ENCODE measurements at places on chromosomes 4 and X.

GRCh38 chr4:136922066-136922465 is 610.2 kb downstream of the PCDH18 start:
- no peak for DNase-seq

DNA sequence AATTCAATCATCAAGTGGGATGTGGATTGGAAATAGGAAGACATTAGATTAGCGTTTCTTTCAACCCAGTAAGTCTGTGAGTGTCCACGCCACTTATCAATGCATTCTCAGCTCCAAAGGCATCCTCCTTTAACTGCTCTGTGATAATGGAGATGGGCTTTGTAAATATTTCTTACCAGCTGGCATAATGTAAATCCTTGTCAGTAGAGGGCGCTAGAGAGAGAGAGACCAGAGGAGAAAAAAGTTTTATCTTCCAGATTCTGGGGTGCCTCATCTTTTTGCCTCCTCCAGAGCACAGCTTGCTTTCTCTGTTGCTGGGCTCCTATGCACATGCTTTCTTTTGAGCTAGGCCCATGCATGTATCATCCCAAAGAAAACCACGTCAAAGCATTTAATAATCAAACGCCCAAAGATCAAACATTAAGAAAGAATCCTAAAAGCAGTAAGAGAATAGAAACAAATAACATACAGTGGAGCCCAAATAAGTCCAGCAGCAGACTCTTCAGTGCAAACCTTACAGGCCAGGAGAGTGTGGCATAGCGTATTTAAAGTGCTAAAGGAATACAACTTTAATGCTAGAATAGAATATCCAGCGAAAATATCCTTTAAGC is 9.6 kb upstream of the MTMR1 start:
- no peak for DNase-seq

GRCh38 chr4:13918991-13919441 is 291.5 kb upstream of the BOD1L1 start:
- no peak for DNase-seq

- DNase-seq = no peak
These were observed 734.1 kb upstream of the TENM3 start for GRCh38 chr4:181509073-181509472.

GRCh38 chr4:8316251-8316771 is 46.8 kb downstream of the HTRA3 start:
- DNase-seq = no peak

DNA sequence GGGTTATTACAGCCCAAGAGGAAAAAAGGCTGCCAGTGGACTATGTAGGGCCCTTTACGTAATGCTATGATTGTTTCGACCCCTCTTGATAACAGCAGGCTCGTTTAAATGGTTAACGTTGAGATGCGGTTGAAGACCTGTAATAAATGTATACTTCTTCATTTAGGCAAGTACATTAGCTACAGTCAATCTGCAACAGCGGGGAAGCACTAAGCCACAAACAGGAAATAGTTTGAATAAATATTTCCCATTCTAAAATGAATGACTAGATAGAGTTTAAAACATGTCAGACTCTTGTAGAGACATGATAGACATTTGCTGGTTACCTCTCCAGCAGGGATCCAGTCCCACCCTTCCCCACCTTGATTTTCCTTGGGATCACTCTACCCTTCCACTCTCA is 38.1 kb upstream of the STIM2 start:
- DNase-seq = no peak

DNA sequence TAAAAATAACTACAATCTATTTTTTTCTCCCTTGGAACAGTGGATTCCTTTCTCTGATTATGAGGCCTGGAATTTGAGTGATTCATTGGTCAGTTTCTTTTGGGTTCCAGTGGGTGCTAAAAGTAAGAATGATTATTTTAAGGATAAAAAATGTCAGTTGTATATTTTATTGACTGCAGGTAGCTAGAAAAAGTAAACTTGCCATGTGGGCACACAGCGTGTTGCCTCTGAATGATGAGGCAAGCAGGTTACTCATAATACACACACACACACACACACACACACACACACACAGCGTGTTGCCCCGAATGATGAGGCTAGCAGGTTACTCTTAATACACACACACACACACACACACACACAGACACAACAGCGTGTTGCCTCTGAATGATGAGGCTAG is 13.8 kb downstream of the GALNT7 start:
- DNase-seq = no peak

DNA sequence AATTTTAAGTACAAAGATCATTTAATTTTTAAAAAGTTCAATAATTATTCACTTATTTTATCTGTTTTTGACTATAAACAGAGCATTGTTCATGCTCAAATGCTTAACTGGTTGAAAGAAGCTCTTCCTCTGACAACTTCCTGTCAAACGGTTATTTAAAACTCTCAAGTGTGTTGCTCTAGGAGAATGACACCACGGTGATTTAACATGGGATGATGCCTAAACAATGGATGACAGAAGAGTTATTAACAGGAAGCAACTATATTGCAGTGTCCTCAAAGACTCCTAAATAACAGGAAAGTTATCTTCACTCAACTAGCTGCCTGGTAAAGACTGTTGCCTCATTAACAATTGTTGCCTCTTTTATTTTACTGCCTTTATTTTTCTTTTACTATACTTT is 509.6 kb downstream of the PACRGL start:
- no peak for DNase-seq

DNA sequence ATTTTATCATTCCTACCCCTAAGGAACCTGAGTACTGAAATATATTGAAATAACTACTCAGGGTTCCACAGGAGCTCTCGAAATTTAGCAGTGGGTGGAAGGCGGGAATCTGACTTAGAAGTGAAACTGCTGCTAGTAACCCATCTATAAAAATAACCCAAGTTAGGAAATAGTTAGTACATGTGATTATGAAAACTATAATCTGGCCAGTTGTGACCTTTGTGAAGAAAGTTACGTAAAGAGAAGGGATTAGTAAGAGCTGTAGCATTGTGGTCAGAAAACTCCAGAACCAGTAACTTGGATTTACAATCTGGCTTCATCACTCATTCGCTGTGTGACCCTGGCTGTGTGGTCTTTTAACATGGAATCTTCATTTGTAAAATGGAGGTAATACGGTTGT is 175.5 kb downstream of the RAPGEF2 start:
- no peak for DNase-seq

- DNase-seq = no peak
These were observed 9.3 kb downstream of the PAGE4 start for GRCh38 chrX:49838374-49838773.

DNA sequence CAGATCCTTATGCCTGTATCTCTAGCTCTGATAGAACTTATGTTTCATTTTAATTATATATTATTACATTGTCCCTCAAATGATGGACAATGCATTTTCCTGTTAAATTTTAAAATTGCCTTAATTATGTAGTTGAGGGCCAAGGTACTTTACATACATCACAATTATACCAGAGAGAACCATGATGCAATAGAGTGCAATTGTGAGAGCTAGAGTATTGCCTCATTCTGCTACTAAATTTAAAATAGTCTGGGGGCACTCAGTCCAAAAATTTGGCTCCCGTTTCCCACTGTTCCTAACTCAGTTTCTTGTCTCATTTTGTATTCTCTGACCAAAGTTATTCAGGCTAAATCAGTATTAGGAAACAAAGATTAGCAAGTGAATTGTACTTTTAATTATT is 378.5 kb upstream of the ZFP42 start:
- no peak for DNase-seq

DNA sequence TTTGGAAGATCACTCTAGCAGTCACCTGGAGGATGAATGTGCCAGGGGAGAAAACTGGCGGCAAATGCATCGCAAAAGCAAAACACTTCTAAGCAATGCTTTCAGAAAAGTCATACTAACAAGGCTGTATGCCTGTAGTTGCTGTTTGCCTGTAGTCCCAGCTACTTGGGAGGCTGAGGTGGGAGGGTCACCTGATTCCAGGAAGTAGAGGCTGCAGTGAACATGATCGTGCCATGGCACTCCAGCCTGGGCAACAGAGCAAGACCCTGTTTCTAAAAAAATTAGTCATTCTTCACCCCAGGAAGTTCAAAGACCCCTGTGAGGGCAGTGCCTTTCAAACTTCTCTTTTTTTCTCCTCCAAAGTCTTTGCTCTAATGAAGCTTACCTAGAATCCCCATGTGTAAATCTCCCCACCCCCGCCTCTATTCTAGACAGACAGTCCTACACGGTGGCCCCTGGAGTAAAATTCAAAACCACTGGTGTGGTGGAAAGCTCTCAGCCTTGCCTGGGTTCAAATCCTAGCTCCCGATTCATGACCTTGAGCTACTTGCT is 5.5 kb downstream of the SOWAHD start:
- DNase-seq = no peak

- no peak for DNase-seq
These were observed 17.1 kb upstream of the PBDC1 start for GRCh38 chrX:76155786-76156185.

- DNase-seq = no peak
These were observed 1.3 kb upstream of the FHIP1A start for GRCh38 chr4:151407466-151408379.

GRCh38 chrX:132480581-132481203 is 8.1 kb downstream of the MBNL3 start:
- no peak for DNase-seq

- no peak for DNase-seq
These were observed 52.6 kb upstream of the PABPC1L2A start for GRCh38 chrX:73131877-73132276.

DNA sequence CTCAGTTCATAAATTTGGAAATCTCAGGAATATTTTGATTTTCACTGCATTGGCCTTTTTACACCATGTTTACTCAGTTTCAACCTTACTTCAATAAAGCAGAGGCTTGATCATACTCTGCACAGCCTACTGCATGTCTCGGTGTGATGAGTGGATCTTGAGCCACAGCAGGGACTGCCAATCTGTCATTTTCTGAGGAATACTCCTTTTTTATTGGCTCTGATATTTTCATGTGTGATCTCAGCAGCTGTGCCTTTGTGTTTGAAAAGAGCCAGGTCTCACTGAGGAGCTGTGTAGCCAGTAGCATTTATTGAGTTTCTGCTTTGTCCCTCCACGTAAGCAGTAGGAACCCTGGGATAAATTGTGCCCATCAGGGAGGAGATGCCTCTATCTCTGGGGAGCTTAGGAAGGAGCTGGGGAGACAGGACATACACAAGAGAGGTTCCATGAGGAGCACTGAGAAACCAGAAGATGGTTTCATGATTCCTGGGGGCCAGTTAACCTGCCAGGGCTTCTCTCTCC is 18.9 kb upstream of the TRIM2 start:
- DNase-seq = no peak
